NCI-H1092 treated with DMSO at 0.1 percent for 48 hours (cell line): ENCODE measurements at places on chromosomes 6 and 20.

DNA sequence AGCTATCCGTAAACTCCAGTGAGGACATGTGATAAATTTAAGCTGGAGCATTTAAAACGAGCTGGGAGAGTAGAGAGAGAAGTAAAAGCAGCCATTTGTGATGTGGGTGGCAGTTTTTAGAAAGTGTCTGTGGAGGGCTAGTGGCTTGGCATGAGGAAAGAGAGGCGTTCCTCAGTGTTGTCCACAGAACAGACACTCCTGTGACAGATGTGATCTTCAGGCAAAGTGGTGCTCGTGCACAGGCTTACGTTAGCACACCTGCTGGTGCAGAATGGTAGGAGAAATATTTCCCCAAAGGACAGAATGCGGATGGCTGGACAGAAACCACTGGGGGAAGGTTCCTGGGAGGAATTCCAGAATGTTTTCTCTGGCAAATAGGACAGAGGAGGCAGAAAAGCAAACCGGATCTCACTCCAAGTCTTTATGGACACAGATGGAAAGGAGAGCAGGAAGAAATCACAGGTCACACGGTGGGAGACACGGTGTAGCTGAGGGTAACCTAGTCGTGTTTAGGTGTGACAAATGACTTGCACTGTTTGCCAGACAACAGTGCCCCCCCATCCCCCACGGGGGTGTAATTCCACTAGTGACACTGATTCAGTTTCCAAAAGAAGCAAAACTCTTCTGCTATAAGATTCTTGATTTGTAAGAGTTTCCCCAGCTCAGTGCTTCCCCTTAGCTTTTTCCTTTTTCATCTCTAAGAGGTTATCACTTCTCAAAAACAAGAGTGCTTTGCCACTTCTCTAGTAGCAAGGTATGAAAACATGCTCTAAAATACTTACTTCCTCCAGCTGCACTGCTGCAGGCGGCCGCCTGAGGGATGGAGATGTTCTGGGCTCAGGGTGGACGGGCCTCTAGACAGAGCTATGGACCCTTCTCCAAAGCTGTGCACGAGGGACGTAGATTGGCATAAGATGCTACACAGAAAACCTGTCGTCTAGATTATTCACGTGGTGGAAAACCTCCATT, 293.2 kb downstream of the QKI start:
- no peak for DNase-seq

GRCh38 chr6:53679446-53679933, 13.9 kb upstream of the KLHL31 start:
- DNase-seq = no peak

DNA sequence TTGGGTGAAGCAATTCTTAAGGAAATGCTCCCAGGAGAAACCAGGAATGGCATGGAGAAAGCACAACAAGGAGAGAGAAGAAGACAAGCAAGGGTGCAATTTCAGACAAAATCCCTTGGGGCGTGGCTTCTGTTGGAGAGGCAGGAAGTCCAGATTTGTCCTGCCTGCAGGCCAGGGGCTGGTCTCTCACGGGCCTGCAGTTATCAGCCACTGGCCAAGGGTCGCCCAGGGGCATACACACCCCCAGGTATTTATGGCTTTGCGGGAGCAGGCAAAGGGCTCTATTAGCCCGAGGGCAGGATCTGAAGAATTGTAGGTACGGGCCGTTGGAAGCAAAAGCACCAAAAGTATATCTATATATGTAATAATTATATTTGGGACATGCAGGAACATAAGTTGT, 87.7 kb downstream of the IYD start:
- no peak for DNase-seq

GRCh38 chr6:9062596-9062995, 627.3 kb upstream of the SLC35B3 start:
- no peak for DNase-seq

GRCh38 chr6:27948237-27948636, 8.8 kb upstream of the OR2B6 start:
- no peak for DNase-seq

GRCh38 chr20:62828051-62828450, 11.2 kb downstream of the COL9A3 start:
- no peak for DNase-seq

DNA sequence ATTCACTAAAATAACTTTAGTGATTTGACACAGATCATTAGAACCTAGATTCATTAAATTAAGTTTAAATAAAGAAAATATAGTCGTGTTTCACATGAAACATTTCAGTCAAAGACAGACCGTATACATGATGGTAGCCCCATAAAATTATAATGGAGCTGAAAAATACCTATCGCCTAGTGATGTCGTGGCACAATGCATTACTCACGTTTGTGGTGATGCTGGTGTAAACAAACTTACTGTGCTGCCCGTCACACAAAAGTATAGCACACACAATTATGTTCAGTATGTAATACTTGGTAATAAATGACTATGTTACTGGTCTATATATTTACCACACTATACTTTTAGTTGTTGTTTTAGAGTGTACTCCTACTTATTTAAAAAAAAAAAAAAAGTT, 17.3 kb downstream of the DST start:
- DNase-seq = no peak

GRCh38 chr20:35838205-35838604, 66.4 kb downstream of the PHF20 start:
- DNase-seq = no peak

DNA sequence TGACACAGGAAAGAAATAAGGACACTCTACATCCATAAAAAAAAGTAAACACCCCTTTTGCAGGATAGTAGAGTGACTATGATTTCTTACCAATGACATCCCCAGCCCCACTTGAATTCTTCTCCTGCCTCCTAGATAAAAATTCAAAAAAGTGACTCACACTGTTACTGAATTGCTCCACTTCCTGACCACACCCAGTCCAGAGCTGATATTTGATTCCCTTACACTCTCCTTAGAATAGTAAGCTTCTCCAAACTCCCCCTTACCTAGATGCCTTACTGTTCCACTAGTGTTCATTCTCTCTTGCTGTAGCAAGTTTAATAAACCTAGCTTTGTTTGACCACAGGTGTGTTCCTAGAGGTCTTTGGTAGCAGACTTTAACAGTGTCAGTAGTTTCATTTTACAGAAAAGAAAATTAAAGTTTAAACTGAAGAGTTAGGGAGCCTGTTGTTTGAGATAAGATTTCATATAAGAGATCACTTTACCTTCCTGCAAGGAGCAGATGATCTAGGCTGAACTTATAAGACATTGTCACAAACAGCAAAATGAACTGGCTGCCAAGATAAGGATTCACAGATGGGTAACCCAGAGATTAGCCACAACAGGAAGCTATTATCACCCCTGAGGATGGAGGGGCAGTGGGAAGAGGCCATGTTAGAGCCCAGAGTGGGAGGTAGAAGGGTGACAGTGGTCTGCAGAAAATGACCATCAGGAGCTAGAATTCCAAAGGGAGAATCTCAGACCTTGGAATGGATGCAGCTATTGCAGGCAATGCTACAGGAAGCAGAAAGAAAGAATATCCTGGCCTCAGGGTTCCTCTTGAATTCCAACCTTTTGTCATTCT, 28.4 kb upstream of the BTN3A2 start:
- DNase-seq = no peak

- no peak for DNase-seq
Measured at GRCh38 chr20:16405254-16405653, 168.0 kb downstream of the KIF16B start.

- no peak for DNase-seq
Measured at GRCh38 chr6:47007657-47008396, 34.3 kb downstream of the ADGRF1 start.

GRCh38 chr6:137352859-137353258, 133.7 kb upstream of the IFNGR1 start:
- no peak for DNase-seq

GRCh38 chr6:36739947-36740817, 42.6 kb downstream of the RAB44 start:
- DNase-seq = no peak

DNA sequence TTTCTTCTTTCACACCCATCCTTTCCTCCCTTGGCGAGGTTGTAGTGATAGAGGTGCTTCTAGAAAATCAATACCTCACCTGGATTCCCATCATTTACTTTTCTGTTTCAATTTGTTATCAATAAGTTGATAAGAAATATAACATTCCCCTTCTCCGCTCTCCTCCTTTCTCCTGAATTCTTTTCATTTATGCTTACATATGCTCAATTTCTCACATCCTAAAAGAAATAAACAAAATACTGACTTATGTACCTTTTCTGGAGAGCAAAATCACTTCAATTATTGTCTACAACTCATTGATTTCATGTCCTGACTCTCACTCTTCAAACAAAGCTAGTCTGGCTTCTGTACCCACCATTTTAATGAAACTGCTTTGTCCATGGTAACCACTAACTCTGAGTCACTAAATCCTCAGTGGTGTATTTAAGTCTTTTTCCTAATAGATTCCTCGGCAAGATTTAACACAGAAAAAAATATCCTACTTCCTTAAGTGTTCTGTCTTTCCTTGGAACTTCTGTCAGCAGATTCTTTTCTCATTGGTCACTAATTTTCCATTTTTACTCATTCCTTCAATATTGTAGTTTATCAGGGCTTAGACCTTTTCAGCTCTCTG, 289.6 kb downstream of the RFPL4B start:
- DNase-seq = no peak

DNA sequence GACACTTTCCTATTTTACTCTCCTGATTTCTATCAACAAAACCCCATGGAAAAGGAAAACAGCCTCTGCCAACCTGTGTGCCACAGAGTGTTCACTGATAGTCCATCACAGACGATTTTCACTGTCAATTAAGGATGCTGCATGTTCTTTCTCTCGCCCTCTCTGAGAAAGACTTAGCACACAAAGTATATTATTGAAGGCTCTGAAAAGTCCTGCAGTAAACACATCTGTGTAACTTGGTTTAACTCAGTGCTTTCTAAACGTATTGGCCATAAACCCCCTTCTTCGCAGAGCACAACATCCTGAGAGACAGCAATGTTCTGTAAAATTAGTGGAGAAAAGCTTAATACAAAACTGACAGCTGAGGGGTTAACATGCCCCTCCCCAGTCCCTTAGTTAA, 26.6 kb downstream of the MDGA1 start:
- DNase-seq = no peak

GRCh38 chr20:62511915-62512610, 36.3 kb upstream of the GATA5 start:
- DNase-seq = no peak
